ENCODE measurements at places on chromosomes 2 and 18.

DNA sequence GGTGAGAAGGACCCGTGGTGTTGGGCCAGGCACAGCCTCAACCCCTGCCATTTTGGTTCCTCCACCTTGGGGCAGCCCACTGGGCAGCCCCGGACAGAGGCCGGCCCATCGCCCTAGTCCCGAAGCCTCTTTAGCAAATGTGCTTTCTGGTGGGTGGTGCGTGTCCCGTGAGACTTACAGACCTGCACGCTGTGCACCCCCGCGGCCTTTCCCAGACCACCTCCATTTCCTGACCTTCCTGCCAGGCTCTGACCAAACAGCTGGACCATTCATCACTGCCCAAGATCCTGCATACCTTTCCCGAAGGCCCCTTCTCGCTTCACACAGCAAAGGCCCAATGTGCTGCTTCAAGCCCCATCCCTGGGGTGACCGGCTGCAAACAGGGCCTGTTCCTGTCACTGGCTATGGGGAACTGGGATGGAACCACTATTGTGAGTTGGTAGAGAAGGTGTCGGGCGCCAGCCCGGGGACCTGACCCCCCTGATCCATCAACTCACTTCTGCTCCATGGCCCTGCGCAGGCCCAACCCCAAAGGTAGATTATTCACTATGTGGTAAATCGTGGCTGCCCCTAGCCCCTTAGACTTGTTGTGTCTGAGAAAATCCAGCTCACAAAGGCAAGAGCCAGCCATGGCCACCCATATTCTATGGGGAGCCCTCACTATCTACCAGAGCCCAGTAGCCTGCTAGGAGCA, 341.0 kb downstream of the EIPR1 start:
- no peak for DNase-seq

GRCh38 chr18:26133652-26134051, at the start of gene PSMA8:
Gene PSMA8 (plus strand): TSS chr18:26133869. CDS start chr18:26133966, 97 bp downstream.
- DNase-seq = no peak

- DNase-seq = no peak
These were observed 48.3 kb upstream of the GPR155 start for GRCh38 chr2:174535083-174535482.

DNA sequence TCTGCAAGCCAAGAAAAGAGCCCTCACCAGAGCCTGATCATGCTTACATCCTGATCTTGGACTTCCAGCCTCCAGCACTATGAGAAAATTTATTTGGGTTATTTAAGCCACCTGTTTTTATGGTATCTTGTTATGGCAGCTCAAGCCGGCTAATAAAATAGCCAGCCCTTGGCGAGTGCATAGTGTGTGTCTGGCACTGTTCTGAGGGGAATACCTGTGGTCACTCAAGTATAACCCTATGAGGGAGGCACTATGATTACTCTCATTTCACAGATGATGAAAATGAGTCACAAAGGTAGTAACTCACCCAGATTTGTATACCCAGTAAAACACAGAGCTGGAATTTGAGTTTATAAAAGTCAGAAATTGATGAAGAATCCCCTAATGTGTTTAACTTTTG, 556.9 kb upstream of the SETBP1 start:
- no peak for DNase-seq

- no peak for DNase-seq
These were observed 41.1 kb downstream of the LDLRAD4 start for GRCh38 chr18:13259701-13260100.

Data from HAP-1 (cell line).